Iris pigment epithelial cell (primary cell): ENCODE measurements at places on chromosomes 7 and 10.

GRCh38 chr10:46264737-46265368 is 21.9 kb upstream of the ANTXRL start:
- no peak for DNase-seq

DNA sequence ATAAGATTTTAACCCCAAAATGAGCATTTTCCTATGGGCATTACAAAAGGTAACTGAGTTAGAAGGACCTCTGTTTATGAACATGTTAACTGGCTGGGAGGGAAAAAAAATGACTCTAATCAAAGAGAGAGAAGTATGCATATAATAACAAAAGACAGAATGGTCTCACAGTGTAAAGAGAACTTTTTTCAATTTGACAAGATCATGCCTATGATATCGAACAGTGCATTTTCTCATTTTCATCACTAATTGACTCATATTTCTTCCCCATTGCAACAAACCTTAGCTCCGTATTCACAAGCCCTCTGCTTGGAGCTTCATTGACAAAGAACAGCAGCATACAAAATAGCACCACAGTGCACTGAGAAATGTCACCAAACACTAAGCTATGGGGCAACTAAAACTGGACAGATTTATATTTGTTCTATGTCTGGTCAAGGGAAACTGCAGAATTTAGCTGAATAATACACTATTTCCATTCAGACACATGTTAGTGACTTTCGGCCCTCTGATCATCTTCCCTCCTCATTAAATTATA is 45.6 kb downstream of the SMURF1 start:
- DNase-seq: no peak

DNA sequence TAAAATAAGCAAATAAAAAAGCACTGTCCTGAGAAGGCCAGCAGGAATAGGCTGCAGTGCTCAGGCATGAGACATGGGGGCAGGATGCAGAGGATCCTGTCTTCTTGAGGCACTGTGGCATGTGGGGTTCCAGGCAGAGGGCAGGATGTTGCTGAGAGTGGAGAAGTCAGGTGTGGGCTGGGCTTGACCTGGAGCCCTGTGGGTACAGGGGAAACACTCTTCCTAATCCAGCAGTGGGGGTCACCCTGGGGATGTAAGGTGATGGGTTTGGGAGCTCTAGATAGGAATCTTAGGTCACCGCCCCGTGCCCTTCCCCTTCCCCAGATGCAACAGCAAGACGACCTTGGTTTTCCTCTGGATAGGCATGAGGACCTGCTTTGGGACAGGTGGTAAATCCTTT is 13.6 kb downstream of the SUMF2 start:
- no peak for DNase-seq

DNA sequence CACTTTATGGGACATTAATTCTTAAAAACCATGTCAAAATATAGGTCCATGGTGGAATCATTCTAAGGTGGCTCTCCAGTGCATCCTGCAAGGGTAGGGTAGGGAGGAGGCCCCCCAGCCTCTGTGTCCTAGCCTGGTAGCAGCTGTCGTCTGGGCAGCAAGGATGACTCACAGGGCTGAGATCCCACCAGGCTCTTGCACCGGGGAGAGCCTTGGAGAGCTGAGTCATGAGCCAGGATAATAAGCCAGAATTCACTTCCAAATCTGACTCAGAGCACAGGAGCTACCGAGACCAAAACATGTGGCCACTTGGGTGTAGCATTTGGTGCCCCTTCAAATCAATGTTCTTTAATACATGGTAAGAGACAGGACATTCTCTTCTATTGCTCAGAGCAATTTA is 298.5 kb downstream of the NEBL start:
- DNase-seq: peak; percentile 89
